ENCODE measurements at places on chromosomes 13 and 19.

- no peak for DNase-seq
These were observed 146.3 kb downstream of the DCLK1 start for GRCh38 chr13:35984776-35985453.

DNA sequence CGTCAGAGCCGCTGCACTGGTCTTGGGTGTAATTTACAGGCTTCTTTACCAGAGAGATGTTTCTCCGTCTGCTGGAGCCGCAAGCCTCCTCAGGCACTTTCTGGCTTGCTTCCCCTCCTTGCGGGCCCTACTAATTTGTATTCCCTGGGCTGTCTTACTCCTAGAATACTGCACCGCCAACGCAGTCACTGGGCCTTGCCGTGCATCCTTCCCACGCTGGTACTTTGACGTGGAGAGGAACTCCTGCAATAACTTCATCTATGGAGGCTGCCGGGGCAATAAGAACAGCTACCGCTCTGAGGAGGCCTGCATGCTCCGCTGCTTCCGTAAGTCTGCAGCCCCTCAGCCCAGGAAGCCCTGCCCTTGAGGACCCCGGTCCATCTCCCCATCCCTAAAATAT lies 14.1 kb upstream of the C19orf33 start:
- no peak for DNase-seq

- DNase-seq: no peak
These were observed 1218.6 kb downstream of the PCDH17 start for GRCh38 chr13:58850161-58850560.

- DNase-seq: no peak
These were observed 79.7 kb downstream of the TNFSF11 start for GRCh38 chr13:42653679-42654078.

GRCh38 chr13:28877408-28877807 lies 57.3 kb downstream of the MTUS2 start:
- no peak for DNase-seq

DNA sequence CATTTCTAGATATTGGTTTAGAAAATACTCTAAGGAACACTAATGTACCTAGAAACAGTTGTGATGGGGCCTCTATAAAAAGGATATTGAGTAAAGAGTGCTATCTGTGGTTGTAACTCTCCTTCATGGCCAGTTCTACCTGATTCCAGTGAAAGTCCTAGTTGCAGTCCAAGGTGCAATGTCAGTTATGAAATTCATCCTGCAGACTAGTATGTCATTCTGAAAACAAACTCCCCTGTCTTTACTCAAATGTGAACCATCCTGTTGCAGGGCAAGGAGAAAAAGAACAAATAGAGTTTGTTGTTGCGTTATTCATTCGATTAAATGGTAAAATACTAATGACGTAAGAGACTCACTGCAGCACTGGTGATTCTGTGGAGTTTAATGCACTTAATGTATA lies 18.3 kb upstream of the N4BP2L1 start:
- no peak for DNase-seq

- peak; percentile 85 for DNase-seq
These were observed 109.5 kb downstream of the KCNRG start for GRCh38 chr13:50124536-50125303.

DNA sequence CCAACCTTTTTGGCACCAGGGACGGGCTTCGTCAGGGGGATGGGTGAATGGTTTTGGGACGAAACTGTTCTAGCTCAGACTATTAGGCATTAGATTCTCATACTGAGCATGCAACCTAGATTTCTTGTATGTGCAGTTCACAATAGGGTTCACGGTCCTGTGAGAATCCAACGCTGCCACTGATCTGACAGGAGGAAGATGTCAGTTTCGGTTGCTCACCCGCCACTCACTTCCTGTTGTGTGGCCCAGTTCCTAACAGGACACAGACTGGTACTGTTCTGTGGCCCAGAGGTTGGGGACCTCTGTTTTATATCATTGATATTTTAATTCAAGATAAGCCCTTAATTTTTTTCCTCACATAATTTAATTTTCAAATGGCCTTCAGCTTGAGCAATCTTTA lies 26.7 kb upstream of the TDRD3 start:
- DNase-seq: no peak

- DNase-seq: no peak
These were observed 217.0 kb downstream of the NBEA start for GRCh38 chr13:35159041-35159440.

- peak; percentile 41 for DNase-seq
These were observed 38.4 kb upstream of the TCF3 start for GRCh38 chr19:1690699-1691307.

- no peak for DNase-seq
These were observed 729 bp upstream of the ARID3A start for GRCh38 chr19:925087-925525.

- no peak for DNase-seq
These were observed 7.1 kb upstream of the ZNF91 start for GRCh38 chr19:23402388-23402787.

GRCh38 chr19:16702123-16702522 lies 17.5 kb upstream of the NWD1 start:
- DNase-seq: no peak

GRCh38 chr19:29520390-29520789 lies 5.4 kb upstream of the VSTM2B start:
- DNase-seq: no peak

- DNase-seq: no peak
These were observed 1.2 kb downstream of the LSM4 start for GRCh38 chr19:18321734-18322102.
